NCI-H446 (cell line): ENCODE measurements at places on chromosomes 5 and 9.

GRCh38 chr5:79329453-79329852, 93.5 kb downstream of the JMY start:
- no peak for DNase-seq

DNA sequence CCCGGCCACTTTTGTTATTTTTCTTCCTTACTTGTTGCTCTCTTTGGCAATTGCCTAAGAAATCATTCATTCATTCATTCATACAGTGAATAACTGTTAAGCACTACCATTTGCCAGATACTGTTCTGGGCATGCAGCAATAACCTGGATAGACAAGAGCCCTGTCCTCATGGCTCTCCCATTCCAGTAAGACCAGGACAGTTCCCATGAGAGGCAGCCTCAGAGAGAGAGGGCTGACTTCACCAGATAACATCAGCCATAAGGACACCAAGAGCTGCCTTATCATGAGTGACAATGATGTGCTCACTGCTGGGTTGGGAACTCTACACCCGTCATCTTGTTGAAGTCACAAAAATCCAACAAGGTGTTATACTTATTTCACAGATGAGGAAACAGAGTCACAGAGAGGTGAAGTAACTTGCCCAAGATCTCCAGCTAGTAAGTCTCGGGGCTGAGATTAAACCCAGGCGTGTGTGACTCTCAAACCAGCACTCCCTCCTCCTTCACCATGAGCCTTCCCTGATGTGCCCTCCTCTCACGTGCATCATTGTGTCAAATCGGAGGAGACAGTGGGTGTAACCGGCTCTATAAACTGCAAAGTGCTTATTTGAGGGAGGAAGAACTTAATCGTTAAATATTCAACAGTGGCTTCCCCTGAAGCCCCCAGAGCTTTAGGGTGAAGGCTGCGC, 61.1 kb upstream of the TBC1D2 start:
- no peak for DNase-seq

DNA sequence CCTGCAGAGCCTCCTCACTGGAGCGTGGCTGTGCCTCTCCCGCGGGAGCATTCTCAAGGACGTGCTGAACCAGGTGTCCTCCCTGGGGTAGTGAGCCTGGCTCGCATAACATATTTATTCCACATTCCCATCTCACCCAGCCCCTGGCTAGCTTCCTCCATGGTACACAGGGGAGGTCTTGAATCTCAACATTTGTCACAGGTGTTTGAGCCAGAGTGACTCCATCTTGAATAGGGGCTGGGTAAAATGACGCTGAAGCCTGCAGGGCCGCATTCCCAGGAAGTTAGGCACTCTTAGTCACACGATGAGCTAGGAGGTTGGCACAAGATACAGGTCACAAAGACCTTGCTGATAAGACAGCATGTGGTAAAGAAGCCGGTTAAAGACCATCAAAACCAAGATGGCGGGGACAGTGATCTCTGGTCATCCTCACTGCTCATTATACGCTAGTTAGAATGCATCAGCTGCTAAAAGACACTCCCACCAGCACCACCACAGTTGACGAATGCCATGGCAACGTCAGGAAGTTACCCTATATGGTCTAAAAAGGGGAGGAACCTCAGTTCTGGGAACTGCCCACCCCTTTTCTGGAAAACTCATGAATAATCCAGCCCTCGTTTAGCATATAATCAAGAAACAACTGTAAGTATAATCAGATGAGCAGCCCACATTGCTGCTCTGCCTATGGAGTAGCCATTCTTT, 273.8 kb upstream of the IRX4 start:
- no peak for DNase-seq

GRCh38 chr9:79946712-79947111, 374.9 kb downstream of the TLE4 start:
- DNase-seq: peak; percentile 2

DNA sequence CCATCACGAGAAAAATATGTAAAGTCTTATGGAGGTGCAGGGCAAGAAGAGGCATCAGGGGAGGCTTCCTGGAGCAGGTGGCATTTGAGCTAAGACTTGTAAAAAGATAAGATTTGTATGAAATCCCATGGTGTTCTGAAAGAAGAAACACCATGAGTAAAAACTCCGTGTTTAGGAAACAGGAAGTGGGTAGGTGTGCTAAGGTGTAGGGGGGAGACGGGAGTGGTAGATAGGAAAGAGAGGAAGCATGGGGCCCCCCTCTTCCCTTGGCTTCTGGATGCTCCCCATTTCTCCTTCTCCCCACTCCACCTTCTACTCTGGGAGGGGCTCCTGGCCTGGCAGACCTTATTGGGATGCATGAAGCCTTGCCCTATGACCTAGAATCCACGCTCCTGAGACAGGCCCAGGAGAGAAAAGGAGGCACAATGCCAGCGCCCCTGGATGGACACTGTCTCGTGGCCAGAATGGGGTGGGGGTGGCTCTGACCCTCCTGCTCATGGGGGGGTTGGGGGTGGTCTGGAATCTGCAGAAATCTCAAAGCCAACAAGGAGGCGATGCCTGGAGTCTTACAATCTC, 103.6 kb downstream of the GTF3C4 start:
- DNase-seq: no peak

DNA sequence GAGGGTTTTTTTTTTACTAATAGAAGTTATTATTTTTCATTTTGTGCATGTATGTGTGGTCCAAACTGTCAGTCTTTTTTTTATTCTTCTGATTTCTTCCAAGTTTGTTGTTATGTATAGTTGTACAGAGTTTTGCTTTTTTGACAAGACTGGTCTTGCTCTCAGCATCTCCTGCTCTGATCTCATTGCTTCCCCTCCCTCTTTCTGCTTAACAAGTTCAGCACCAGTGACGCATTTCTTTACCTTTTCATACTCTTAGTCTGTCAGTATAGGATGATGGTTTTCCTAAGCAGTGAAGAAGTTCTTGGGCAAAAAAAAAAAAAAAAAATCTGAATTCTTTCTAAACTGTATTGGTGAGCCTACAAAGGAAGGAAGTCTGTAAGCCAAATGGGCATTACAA, 135.1 kb downstream of the CD180 start:
- no peak for DNase-seq

- no peak for DNase-seq
Measured at GRCh38 chr9:78301466-78301865, 4.5 kb downstream of the PSAT1 start.

- no peak for DNase-seq
Measured at GRCh38 chr9:99003308-99003707, 59.6 kb downstream of the COL15A1 start.

DNA sequence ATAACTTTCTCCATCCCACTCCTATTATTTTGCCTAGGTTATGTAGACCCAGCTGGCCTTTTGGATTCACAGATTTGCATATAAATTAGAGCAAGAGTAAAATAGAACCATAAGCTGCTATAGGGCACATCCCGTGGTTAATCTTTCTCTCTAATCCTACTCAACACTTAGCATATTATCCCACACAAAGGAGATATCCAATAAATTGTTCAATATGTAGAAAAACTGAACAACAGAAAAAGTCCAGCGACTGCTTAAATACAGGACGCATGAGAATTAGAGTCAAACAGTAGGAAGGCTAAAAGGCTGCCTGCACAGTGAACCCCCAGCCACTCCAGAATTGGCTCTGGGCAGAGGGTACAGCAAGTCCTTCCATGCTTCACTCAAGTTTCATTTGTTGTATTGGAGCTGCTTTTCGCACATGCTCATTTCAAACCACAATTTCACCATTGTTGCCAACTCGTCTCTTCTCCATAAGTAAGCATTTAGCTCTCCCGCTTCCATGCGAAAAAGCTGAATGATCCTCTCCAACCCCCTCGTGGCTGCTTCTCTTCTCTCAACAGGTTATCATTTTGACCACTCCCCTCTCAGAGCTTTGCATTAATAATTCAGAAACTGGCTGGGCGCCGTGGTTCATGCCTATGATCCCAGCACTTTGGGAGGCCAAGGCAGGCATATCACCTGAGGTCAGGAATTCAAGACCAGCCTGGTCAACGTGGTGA, 14.1 kb upstream of the IQGAP2 start:
- no peak for DNase-seq

GRCh38 chr5:59661311-59661710, 232.2 kb downstream of the PDE4D start:
- no peak for DNase-seq

DNA sequence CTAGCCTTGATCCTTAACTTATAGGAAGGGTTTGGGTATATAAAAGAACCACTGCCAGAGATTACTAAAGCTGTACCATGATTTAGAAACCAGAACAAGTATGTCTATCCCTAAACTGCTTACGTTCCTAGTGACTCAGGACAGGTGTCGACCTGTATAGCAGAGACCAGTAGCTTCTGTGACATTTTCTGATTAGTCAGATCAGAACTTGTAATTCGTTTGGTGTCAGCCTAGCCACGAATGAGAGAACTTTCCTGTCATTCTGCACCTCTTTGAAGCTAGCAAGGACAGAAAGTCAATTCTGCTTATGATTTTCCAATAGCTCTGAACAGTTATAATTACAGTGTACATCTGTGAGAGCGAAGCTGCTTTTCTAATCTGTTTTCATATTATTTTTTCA, 39.5 kb downstream of the PRKACG start:
- no peak for DNase-seq

DNA sequence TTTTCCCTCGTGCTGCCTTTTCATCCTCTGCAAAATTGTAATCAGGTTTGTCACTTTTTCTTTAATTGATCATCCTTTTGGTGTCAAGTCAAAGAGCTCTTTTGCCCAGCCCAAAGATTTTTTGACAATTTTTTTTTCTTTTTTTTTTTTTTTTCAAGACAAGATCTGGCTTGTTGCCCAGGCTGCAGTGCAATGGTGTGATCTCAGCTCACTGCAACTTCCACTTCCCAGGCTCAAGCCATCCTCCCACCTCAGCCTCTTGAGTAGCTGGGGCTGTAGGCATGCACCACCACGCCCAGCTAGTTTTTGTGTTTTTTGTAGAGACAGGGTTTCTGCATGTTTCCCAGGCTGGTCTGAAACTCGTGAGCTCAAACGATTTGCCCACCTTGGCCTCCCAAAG, 36.7 kb downstream of the CDK7 start:
- no peak for DNase-seq

DNA sequence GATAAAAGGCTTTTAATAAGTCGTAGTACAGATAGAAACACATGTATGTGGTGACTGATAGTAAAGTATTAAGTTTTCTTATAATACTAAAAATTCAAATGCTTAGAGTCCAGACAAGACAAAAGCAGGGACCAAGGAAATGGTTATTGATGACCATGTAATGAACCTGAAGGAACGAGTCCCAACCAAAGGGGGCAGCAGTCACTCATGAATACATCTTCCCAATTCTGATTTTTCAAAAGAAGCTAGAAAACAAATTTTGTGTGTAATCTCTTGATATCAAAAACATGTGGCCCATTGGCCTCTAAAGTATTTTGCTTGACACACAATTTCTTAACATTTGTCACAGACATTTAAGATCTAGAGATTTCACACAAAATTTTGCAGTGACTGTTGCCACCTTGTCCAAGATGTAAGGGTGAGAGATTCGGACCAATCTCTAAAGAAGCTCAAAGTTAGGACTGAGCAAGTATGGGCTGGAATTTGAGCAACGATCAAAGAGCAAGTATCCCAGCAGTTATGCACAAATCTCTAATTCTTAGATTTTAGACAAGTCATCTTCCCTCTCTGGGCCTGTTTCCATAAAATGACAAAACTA, 66.8 kb downstream of the ARL15 start:
- DNase-seq: peak; percentile 44

GRCh38 chr5:157365732-157366131, 94.3 kb upstream of the NIPAL4 start:
- DNase-seq: no peak

GRCh38 chr9:29659014-29659413, 2085.7 kb upstream of the C9orf72 start:
- no peak for DNase-seq

DNA sequence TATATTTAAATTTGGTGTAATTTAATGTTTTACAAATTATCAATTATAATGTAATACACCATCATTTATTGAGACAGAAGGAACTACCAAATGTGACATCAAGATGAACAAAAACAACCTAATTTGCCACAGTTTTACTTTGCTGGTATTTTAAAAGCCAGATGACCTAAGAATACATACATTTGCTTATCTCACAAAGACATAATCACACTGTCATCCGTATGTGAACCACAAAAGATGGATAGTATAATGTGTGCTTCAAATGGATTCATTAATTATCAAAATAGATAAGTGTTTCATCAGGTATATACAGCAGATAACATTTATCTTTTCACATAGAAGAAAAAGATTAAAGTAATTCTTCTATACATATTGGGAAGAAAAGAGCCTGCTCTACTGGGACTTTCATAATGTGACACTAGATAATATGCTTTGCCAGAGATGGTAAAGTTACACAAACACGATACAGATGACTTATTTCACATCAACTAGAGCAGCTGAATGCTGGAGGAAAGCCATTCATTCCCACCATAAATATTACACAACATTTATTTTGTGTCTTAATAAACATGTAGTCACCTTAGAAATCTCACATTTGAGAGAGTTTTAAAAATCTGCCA, 278.5 kb downstream of the ISL1 start:
- DNase-seq: no peak

GRCh38 chr5:149953436-149954121, 7.0 kb upstream of the SLC26A2 start:
- DNase-seq: no peak

DNA sequence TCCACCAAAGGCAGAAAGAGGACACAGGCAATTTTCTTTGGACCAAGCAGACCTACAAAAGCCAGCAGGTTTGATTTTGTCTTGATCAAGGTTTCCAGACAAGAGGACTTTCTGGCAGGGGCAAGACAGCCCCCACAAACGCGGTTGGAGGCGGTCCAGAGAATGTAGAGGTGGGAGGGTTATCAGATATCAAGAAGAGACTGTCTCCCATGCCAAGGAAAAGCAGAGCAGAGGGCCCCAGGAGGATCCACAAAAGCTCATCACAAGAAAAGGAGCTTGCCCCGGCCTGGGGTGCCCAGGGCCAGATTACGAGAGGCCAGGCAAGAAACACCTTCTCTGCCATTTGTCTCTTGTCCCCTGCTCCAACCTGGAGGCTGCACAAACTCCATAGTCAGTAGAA, 538.9 kb downstream of the BNC2 start:
- DNase-seq: no peak

- no peak for DNase-seq
Measured at GRCh38 chr5:131171276-131171810, 599 bp downstream of the LYRM7 start.

GRCh38 chr9:87874304-87874623, 8.4 kb upstream of the SPATA31E1 start:
- DNase-seq: no peak

- DNase-seq: no peak
Measured at GRCh38 chr9:100775912-100776311, 198.0 kb downstream of the CAVIN4 start.

GRCh38 chr5:14069021-14069420, 74.1 kb upstream of the TRIO start:
- no peak for DNase-seq

- no peak for DNase-seq
Measured at GRCh38 chr5:53359916-53360517, 120.4 kb upstream of the FST start.

DNA sequence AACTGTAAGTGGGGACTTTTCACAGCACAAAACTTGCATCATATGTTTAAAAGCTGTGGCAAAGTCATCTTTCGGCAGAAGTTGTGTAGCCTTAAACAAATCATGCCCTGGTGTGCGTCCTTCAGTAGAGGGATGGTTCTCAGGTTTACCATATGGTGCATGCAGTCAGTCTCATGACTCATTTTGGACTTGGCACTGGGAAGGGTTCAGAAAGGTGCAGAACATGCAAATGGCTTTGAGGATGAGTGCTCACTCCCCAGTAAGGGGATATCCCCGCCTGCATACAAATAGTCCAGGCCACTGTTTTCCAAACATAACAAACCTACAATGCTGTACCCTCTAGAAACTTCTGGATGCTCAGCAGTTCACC, 260.3 kb downstream of the NDUFS4 start:
- DNase-seq: peak; percentile 62

- peak; percentile 61 for DNase-seq
Measured at GRCh38 chr5:11062397-11062796, 301.4 kb upstream of the DAP start.
